Caco-2 (cell line): ENCODE measurements at places on chromosomes 4 and X. TPM values are rescaled to one million over a fixed set of nuclear protein-coding genes. Genes with fewer than 3 reads are reported as not detected.

Gene TRAPPC11
- total RNA-seq = 23.2 and 25.7 TPM in 2 replicates

DNA sequence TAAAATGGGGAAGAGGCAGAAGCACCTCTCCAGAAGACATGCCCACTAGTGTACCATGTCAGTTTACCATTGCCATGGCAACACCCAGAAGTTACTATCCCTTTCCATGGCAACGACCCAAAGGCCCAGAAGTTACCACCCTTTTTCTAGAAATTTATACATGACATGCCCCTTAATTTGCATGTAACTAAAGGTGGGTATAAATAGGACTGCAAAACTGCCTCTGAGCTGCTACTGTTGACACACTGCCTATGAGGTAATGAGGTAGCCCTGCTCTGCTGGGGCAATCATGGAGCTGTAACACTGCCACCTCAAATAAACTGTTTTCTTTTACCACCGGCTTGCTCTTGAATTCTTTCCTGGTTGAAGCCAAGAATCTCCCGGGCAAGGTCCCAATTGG is 13.9 kb upstream of the BEX4 start:
- DNase-seq = no peak
- H3K4me1 ChIP-seq = no peaks in the 10 kb centered on the region
- no peaks in the 10 kb centered on the region for H3K27me3 ChIP-seq
- no peaks in the 10 kb centered on the region for H3K36me3 ChIP-seq
- no peak overlapping the region for H3K27ac ChIP-seq
- H3K4me3 ChIP-seq = no peak overlapping the region

DNA sequence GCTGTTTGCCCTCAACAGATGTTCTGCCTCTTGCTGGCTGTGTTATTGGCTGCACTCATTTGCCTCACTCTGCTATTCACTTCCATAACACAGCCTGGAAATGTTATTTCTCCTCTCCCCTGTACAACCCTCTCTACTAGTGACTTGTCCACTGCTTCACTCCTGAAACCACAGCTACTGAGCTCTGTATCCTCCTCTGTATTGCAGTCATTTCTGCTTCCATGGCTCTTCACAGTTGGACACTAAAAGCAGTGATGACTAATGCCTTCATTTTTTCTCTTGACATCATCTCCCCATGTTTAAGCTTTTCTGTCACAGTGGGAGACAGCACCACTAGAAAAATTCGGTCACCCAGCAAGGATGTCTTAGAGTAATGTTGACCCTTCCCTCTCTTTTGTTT is 123.0 kb upstream of the PPP1R2C start:
- peak overlapping the region; percentile 29 for H3K27ac ChIP-seq
- H3K36me3 ChIP-seq = no peaks in the 10 kb centered on the region
- no peak for DNase-seq
- no peaks in the 10 kb centered on the region for H3K4me1 ChIP-seq
- no peak overlapping the region for H3K4me3 ChIP-seq

Gene PNMA5
- total RNA-seq = not detected in 2 replicates

Gene F8
- 0.20 and 0.32 TPM in 2 replicates for total RNA-seq

DNA sequence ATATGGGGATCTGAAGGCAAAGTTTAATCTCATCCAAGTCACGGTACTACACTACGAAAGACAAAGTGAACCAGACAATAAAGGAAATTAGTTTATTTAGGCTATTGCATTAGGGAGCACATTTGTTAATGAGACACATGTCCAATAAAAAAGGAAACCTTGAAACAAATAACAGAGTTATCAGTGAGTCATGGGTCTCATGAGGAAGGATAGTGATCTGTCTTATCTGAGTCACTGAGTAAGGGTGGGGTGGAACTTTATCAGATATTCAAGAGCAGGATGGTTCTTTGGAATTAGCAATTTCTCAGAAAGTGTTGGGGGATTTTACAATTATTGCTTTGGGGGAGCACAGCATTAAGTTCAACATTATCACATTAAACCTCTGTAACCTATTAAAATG is 188.9 kb upstream of the IL1RAPL1 start:
- no peak overlapping the region for H3K4me3 ChIP-seq
- DNase-seq = no peak
- no peaks in the 10 kb centered on the region for H3K27me3 ChIP-seq
- no peak overlapping the region for H3K27ac ChIP-seq
- H3K4me1 ChIP-seq = no peaks in the 10 kb centered on the region
- H3K36me3 ChIP-seq = no peaks in the 10 kb centered on the region

DNA sequence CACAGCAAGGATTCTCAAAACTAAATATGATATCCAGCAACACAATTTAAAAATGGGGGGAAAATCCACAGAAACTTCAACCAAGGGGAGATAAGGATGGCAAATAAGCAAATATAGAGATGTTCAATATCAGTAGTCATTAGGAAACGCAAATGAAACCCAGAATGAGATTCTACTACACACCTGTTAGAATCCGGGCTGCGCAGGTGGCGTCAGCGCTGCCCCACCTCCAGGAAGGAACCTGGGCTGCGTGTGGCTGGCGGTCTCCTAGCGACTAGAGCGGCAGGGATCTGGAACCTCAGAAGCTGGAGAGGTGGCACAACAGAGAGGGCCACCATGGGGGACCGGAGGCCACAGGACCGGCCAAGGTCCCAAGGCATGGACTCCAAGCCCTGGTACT is at the start of gene FAM47B:
Gene FAM47B, plus strand, starts transcription at position 301 of the 400 bp plus-strand sequence. Its CDS starts 36 bp downstream, at position 337.
- H3K27me3 ChIP-seq = no peaks in the 10 kb centered on the region
- DNase-seq = no peak
- H3K4me1 ChIP-seq = no peaks in the 10 kb centered on the region

Gene CENPI
- total RNA-seq = 19.8 and 21.1 TPM in 2 replicates

- DNase-seq = no peak
- H3K4me1 ChIP-seq = 0 out of 2 replicates have a peak, but pooled peaks cover 3% of the 10 kb centered on the region
- H3K27me3 ChIP-seq = no peaks in the 10 kb centered on the region
Measured at GRCh38 chr4:99062120-99062519, 26.5 kb downstream of the ADH5 start.

DNA sequence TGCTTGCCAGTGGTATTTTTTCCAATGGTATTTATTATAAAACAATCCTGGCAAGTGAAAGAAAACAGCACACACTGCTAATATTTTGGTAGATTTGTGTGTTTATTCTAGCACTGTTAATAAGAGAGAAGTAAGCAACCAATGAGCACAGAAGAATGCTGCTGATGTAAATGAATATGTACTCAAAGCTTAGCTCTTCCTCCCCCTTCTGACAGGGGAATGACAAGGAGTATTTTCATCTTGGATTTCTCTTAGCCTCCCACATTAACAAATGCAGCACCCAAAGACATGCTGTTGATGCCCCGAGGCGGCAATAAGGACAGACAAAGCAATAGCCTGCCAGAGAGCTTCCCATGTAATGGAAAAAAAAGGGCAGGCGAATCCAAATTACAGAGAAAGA is 18.6 kb downstream of the ARHGAP6 start:
- no peak overlapping the region for H3K4me3 ChIP-seq
- no peak overlapping the region for H3K27ac ChIP-seq
- H3K27me3 ChIP-seq = no peaks in the 10 kb centered on the region

DNA sequence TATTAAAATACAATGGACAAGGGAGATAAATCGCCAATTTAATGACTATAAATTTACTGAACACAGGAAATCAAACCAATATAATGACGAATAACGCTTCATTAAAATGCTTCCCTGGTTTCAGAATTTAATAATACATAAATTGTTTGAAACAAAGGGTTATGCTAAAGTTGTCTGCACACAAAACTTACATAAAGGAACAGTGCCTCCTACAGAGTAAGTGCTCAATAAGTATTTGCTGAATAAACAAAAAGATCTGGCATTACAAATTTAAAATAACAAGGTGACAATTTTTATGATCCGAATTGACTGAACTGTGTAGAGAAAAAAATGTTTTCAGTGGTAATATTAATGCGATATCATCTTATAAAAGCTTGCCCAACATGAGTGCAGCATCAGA is 69.6 kb downstream of the NOCT start:
- no peaks in the 10 kb centered on the region for H3K27me3 ChIP-seq
- H3K36me3 ChIP-seq = no peaks in the 10 kb centered on the region
- H3K4me3 ChIP-seq = peak overlapping the region; percentile 88
- peaks cover 14% of the 10 kb centered on the region; the same call in 1 of the 2 replicates for H3K4me1 ChIP-seq
- no peak for DNase-seq

DNA sequence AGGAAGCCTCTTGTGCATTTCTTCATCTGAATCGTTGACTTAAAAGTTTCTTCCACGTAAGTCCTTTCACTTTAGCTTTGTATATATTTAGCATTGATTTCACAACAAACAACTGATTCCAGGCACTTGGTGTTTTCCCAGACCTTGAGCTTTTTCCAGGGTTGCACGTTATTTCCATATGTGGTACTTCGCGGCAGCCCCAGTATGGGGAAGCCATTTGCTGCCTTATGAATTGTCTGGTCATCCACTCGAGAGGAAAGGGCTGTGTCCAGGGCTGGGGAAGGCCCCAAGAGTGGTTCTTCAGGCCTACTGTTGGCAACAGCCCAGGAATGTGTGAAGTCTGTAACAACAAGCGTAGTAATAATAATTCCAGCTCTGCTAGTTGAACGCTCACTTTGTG is 2.8 kb upstream of the TLR8 start:
- H3K4me3 ChIP-seq = no peak overlapping the region

Gene SRPK3
- not detected in 2 replicates for total RNA-seq

Gene SERTM2
- 1.1 and 1.4 TPM in 2 replicates for total RNA-seq

- no peak overlapping the region for H3K4me3 ChIP-seq
- no peak for DNase-seq
- no peak overlapping the region for H3K27ac ChIP-seq
- no peaks in the 10 kb centered on the region for H3K4me1 ChIP-seq
- no peaks in the 10 kb centered on the region for H3K36me3 ChIP-seq
Measured at GRCh38 chrX:152869972-152870371, 27.9 kb upstream of the ZNF185 start.

Gene SULT1B1
- 0.86 and 1.00 TPM in 2 replicates for total RNA-seq

DNA sequence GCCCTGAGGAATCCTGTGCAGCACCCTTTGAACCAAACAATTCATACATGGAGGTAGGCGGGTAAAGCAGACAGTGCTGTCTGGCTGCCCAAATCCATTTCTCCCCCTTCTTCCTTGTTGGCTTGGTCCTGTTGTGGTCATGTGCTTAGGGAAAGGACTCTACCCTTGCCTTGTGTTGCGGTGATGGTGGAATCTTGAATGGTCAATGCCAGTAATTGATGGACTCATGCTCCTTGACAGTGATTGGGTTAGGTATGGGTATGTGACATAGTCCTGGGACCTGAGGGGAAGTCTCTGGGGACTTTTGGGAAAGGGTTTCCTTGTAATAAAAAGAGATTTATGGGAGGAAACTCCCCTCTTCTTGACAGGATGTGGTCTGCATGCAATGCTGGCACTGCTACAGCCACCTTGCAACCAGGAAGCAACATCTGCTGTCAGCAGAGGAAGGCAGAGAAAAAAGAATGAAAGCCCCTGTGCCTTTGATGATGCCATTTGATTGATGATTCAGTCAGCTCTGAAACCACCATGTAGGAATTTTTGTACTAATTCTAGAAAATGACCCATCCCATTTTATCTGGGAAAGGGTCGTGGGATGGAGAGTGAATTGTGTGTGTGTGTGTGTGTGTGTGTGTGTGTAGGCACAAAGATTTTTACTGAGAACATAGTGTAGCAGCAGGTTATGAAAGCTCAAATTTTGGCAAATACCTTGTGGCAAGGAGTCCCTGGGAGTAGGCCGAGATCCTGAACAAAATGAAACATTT is 30.0 kb upstream of the HUWE1 start:
- no peak overlapping the region for H3K4me3 ChIP-seq
- no peaks in the 10 kb centered on the region for H3K27me3 ChIP-seq
- H3K27ac ChIP-seq = no peak overlapping the region
- peaks cover 4% of the 10 kb centered on the region; the same call in 1 of the 2 replicates for H3K4me1 ChIP-seq

DNA sequence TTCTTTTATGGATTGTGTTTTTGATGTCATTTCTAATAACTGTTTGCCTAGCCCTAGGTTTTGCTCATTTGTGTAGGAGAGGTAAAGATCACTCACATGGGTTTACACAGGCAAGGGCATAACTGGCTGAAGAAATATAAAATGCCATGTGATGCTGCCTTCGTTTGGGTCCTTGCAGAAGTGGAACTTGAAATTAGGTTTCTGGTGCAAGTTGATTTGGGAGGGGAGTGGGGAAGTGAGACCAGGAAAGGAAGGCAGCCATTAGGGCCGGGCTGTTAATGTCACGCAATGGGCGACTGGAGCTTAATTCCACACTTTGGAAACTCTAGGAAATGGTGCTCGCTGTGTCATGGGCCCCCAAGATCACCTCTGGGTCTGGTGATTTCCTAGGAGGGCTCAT is 14.5 kb downstream of the CLCN4 start:
- H3K27ac ChIP-seq = no peak overlapping the region
- DNase-seq = no peak
- H3K36me3 ChIP-seq = no peaks in the 10 kb centered on the region
- no peak overlapping the region for H3K4me3 ChIP-seq
- no peaks in the 10 kb centered on the region for H3K27me3 ChIP-seq

Gene CTAG2
- total RNA-seq = not detected in 2 replicates

DNA sequence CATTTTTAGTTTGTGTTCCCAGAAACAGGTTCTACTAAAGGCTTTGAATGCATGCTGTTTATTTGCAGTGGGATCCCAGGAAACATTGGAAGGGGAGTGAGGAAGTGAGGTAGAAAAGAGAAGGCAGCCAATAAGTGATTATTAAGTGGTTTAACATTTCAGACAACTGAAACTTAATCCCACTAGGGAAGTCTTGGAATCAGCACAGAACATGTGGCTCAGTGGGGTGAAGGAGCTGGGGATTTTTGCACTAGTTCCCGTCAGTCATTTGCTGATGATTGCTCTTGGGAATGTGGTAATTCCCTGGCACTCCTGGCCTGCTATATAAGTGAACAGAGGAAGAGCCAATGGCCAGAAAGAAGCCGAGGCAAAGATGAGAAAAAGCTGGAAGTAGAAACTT is 1053.0 kb upstream of the IGFBP7 start:
- no peak overlapping the region for H3K27ac ChIP-seq
- H3K36me3 ChIP-seq = no peaks in the 10 kb centered on the region
- H3K4me3 ChIP-seq = no peak overlapping the region
- H3K27me3 ChIP-seq = no peaks in the 10 kb centered on the region
- DNase-seq = no peak
- no peaks in the 10 kb centered on the region for H3K4me1 ChIP-seq

- no peak overlapping the region for H3K27ac ChIP-seq
- H3K4me3 ChIP-seq = no peak overlapping the region
- no peak for DNase-seq
- H3K27me3 ChIP-seq = no peaks in the 10 kb centered on the region
- H3K36me3 ChIP-seq = peaks cover 3% of the 10 kb centered on the region
Measured at GRCh38 chrX:9710332-9710731, 55.3 kb downstream of the GPR143 start.

GRCh38 chr4:156732634-156733033 is 239.0 kb downstream of the PDGFC start:
- no peak overlapping the region for H3K27ac ChIP-seq
- no peaks in the 10 kb centered on the region for H3K27me3 ChIP-seq
- H3K4me3 ChIP-seq = no peak overlapping the region
- DNase-seq = no peak
